ENCODE measurements at places on chromosomes 11 and 22.

- no peak for DNase-seq
These were observed 2.8 kb downstream of the ZNHIT2 start for GRCh38 chr11:65114538-65115171.

GRCh38 chr22:17133137-17133536, 12.0 kb upstream of the TMEM121B start:
- DNase-seq, result no peak

- DNase-seq, result no peak
These were observed 2.2 kb upstream of the NEFH start for GRCh38 chr22:29477723-29478318.

- DNase-seq, result no peak
These were observed 442.1 kb upstream of the CCDC90B start for GRCh38 chr11:83728281-83728680.

- DNase-seq, result no peak
These were observed 97.1 kb upstream of the SYT13 start for GRCh38 chr11:45383224-45383623.
